Activated CD4-positive, alpha-beta T cell treated with anti-CD3 and anti-CD28 coated beads, Interleukin-10, Interleukin-2, amounts not matched to agents 100 ng/mL and 50 ng/mL, durations not matched to agents 16 hours and 8 hours (primary cell): ENCODE measurements at places on chromosomes 5 and 9.
A peak's percentile ranks its signal among the peaks of the same experiment; 100 is the strongest.

GRCh38 chr9:2613730-2614271 lies 7.8 kb upstream of the VLDLR start:
- DNase-seq, result no peak

DNA sequence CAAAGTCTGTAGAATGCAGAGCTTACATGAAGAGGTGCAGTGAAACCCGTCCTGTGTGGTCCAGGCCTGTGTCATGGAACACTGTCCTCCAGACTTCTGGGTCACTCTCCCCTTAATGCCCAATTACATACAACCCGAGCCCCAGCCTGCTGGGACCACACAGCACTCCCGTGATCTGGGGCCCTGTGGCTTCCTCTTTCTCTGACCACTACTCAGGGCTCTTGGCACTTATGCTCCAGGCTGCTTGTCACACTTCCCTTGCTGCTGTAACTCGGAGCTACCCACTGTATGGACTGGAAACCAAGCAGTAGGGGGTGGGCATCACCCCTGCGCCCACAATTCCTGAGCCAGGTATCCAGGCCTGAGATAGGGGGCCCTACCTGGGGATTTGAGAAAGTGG lies 10.3 kb upstream of the IL3 start:
- DNase-seq, result no peak

GRCh38 chr5:154758977-154759376 lies 3.8 kb downstream of the LARP1 start:
- DNase-seq, result no peak

GRCh38 chr9:74277532-74277931 lies 219.6 kb upstream of the RORB start:
- peak; percentile 5 for DNase-seq

DNA sequence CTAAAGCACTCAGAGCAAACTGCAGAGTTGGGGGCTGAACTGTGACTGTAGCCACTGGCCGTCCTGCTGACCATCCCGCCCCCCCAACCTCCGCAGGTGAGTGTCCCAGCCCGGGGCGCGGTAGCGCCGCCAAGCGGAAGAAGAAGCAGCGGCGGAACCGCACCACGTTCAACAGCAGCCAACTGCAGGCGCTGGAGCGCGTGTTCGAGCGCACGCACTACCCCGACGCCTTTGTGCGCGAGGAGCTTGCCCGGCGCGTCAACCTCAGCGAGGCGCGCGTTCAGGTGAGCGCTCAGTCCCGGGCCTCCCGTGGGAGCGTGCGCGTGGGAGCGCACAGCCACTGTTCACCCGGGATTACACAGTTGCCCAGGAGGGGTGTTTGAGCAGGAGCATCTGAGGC lies 33.7 kb downstream of the PTGES start:
- DNase-seq, result no peak

DNA sequence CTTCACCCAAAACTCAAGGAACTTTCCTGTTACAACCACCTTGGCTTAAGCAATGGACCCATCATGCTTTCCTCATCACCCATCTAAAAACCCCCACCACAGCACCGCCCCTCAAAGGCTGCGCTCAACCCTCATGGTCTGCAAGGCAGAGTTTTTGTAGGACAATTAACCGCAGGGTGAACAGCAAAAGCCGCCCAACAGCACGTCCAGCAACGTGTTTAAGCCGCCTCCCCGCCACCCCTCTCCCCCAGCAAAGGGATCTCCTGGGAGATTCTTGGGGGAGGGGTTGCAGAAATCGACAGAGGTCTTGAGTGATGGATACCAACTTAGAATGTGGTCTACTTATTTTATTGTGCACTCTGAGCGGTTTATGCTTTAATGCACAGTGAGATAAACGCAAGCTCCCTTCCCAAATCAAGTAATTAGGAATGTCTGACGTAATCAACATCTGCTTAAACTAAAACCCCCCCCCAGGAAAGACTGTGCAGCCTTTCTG lies 1.9 kb downstream of the ROR2 start:
- DNase-seq, result no peak

DNA sequence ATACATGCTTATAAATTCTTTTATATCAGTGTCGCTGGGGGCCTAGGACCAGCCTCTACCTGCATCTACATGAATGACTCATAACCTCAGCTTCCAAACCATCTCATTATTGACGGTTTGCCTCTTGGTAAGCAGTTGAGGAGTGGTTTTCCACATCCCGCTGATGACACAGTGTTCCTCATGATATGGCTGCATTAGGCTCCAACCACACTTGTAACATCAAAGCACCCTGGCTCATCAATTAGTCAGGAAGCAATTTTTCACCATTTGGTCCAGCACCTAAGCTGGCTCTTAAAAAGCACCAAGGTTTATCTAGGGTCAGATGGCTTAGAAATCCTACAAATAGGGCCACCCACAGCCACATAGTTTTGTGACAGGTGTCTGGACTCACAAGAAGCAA lies 402.4 kb downstream of the ARHGEF28 start:
- DNase-seq, result no peak

DNA sequence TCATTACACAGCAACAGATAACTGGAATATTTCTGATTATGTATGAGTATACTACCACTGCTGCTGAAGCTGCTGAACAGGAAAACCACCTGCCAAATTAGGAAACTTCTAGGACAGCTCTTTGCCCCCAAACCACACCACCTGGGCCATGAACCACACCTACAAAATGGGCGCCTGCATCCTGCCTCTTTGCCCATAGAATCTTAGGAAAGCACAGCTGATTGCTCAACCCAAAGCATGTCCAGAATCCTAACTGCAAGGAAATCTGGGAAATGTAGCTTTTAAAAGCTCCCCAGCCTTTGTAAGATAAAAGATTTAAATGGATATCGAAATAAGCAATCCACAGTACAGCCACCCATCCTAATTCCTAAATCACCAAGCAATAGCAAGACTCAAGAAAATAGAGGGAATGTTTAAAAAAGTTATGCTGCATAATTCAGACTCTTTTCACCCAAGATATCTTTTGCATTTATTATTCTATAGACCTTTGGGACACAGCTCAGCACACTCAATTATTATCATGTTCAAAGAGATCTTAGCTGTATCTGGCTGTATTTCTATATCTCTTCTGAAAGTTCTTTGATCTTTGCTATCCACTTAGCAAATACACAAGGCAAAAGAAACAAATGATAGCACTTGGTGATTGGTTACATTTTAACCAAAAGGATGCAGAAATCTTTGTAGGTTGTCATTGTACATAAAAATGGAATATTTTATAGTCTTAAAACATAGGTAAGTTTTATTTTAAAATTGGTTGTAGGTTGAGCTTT lies 6.8 kb upstream of the C9orf152 start:
- DNase-seq, result no peak

GRCh38 chr5:60163762-60164161 lies 270.2 kb upstream of the PDE4D start:
- no peak for DNase-seq

DNA sequence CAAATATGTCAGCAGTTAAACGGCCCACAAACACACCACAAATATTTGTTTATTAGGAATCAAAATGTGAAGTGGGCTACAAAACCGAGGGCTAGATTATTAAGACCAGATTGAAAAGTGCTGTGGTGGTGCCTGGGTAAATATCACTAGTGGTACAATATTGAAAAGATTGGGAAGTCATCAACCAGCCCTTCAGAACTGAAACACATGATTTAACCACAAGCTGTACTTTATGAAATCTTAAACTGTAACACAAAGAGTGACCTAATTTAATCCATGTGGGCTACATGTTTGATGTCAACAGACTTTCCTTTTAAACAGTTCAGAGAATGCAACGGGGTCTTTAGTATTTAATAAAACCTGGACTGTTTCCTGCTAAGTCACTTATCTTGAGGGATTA lies 182.3 kb downstream of the SPATA31D1 start:
- no peak for DNase-seq

DNA sequence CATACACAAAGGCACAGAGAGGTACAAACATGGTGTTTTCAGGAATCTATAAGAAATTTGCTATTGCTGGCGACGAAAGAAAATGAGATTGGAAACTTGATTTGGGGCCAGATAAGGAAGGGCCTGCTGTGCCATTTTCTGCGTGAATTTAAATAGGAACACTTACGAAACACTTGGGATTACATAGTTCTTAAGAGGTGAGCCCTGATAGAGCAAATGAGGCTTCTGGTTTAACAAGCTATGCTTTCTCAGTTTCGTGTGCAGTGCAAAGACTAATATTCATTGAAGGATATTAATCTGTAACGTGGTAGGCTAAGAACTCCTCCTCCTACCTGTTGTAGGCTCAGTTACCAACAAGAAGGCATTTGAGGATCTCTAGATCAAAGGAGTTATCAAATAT lies 93.1 kb downstream of the CDK5RAP2 start:
- DNase-seq, result no peak

DNA sequence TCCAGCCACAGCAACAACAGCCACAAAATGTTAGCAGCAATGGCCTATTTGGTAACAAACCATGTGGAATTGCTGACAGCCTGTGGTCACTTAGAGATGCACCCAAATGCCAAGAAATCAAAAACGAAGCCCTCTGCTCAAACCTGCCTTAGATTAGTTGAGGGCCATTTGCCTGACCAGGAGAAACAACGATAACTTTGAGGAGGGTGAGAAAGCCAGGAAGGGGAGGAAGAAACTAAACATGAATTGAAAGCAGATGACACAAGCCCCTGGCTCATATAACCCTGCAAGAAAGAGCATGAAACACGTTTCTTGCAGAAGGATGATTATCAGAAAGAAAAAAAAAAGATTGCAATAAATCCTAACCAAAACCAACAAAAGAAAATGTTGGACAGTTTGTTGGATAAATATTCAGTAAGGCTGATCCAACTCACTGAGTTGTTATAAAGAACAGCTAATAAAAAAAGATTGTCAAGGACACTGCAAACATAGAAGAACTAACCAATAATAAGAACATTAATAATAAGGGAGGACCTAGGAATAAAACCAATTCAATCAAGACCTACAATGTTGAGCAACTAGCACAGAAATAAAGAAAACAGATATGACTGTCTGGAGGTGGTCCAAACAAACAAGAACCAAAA lies 140.5 kb upstream of the SLC30A5 start:
- no peak for DNase-seq

DNA sequence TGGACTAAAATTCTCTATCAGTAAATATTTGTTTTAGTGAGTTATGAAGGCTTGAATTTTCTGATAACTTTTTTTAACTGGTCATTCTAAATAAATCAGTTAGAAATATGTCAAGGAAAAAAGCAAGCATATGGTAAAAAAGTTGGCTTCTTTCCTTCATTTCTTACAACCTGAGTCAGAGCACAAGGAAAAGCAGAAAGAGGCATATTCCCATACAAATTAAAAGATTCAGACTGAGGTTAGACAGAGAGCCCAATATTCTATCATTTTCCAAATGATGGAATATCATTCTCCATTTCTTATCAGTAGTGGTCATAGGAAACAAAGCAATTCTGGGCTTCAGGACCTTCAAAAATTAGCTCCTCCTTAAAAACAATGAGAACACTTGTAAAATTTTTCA lies 732.1 kb downstream of the MAT2B start:
- no peak for DNase-seq

DNA sequence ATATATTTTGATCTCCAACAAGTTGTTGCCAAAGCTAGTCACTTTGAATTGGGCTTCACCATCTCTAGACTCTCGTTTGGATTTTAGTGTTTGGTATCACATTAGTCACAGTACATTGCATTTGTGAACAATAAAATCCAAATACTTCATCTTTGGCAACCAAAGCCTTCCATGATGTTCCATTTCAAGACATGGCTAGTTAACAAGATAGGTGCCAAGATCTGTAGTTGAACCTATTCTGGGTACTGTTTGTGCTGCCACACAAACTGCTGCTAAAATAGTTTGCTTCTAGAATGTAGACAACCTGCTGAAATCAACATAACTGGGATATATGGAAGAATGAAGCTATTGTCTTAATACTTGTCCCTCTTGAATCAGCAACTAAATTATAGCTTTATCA lies 207.5 kb downstream of the LRRC70 start:
- no peak for DNase-seq

DNA sequence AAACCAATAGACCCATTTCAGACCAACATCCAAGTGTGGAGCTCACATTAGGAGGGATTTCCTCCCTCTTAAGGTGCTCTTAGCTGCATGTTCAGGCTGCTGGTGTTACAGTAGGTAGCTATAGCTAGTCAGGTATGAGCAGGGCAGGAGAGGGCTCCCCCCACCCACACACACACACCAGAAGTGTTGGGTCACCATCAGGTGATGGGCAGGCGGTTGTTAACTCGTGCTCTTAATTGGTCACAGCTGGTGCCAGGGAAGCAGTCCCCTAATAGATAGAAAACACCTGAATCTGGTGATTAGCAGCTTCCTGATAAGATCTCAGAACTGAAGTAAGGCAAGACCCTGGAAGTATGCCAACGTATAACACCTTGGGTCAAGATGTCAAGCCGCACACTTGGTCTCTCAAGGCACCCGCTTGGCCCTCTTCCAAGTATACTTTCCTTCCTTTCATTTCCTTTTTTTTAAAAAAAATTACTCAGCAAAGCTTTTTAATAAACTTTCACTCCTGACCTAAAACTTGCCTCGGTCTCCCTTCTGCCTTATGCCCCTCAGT lies 532.4 kb downstream of the DNAH5 start:
- DNase-seq, result no peak

DNA sequence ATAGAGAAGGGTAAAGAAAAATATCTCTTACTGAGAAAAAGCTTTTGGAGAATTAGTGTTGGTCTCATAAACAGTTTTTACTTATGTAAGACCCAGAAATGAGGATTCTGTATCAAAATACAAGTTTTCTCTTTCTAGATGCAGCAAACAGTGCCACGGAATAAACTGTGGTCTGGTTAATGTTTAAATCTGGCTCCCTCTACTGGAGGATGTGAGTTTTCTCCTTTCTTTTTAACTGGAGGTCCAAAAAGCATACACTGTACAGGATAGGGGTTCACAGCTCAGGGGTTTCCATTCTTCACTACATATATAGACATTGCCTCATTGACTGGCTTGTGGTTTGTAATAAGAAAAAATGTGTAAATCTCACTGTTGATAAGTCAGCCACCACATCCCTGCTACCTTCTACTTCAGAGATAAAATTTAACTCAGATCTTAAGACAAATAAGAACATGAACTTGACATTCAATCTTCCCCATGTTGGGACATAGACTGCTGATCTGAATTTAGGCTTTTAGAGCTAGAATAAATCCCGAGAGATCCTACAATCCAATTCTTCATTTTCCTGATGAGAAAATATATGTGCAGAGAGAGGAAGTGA lies 98.9 kb downstream of the CFAP95 start:
- DNase-seq, result peak; percentile 65

DNA sequence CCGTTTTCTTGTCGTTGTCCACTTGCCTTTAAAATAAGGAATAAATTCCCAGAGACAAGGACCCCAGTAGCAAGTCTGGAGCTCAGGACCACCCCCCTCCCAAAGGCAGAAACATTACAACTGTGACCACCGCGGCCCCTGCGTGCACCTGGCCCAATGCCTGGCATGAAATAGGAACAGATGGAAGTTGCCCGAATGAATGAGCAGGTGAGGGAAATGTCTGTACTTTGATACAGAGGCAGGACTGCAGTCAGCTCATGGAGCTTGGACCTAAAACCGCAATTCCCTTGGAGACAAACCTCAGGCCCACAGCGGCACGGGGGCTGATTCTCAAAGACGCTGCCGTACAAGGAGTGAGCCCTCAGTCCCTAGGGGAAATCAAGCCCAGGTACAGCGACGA lies 55.3 kb upstream of the SARDH start:
- no peak for DNase-seq

- no peak for DNase-seq
Measured at GRCh38 chr5:483434-484140, 40.6 kb downstream of the EXOC3 start.
